ENCODE measurements at places on chromosomes 7 and 10.

DNA sequence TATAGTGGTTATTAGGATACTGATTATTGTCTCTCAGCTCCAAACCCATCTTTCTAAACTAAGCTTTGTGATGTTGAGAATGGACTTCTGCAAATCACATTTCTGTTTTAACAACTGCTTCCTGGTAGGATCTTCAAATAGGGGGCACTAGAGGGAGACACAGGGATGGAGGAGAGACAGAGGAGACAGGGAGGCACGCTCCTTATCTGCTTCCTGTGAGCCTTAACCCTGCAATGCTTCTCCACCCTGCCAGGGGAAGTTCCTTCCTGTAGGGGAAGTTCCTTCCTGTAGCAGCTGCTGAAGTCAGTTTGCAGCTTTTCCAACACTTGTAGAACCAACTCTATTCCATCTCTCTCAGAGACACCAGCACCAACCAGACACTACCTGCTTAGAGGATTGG, 847.2 kb downstream of the CCSER2 start:
- no peak for DNase-seq

GRCh38 chr7:91291902-91292301, 27.7 kb downstream of the FZD1 start:
- DNase-seq = no peak

DNA sequence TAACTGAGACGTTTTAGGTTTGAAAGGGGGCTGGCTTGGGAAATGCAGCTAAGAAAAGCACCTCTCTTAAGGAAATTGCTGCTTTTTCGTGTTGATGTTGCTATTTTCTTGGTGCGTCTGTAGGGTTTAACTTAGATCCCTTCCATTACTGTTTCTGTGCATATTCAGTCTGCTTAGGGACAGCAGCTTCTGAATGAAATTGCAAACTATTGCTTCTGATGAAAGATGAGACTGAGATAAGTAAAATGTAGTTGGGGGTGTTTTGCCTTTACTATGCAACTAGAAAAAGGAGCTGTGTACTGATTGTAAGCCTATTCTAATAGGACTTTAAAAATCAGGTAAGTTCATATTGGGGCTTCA, 772 bp downstream of the HDAC9 start:
- DNase-seq = no peak

- DNase-seq = no peak
Observed at GRCh38 chr10:14408139-14408538, 77.4 kb upstream of the FRMD4A start.

GRCh38 chr7:116322541-116322940, 112.2 kb downstream of the TES start:
- DNase-seq = no peak

DNA sequence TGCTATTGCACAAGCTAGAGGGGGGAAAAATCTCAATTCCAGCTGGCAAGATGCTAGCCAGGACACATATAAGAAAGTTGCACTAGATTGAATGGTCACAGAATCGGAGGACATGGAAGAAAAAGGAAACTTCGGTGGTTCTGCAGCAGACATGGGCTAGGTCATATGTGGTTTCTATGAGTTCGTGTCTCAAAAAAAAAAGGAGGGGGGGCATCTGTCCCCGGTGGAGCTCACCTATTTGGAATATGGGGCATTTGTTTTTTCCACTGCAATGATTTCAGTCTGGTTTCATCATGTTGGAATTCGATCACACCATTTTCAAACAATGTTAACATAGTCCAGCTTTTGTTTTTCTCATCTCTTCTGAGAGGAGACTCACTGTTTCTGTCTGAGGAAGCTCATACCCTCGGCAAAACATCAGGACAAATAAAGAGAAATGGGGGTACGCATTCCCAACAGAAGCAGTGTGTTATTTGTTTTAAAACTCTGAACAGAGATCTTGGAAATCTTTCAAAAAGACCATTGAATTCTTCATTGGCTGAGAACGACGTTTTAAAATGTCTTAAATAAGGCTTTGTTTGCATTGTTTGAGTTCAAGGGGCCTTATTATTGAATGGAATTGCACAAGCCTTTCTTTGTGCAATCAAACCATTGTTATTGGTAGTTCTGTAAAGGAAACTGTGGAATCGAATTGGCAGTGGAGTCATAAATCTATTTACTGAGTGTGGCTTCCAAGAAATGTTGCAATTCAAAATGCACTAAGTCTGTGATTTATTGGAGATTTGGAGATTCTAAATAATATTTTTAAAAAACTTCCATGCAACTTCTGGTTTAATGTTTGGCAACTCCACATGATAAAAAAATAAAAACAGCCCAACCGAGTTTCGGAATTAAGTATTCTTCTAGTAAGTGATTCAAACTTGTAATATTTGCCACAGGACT, 173.2 kb downstream of the RTKN2 start:
- no peak for DNase-seq

- DNase-seq = no peak
Observed at GRCh38 chr7:135253851-135254771, 20.5 kb downstream of the STRA8 start.

- no peak for DNase-seq
Observed at GRCh38 chr10:79401015-79401921, 44.2 kb downstream of the ZCCHC24 start.

DNA sequence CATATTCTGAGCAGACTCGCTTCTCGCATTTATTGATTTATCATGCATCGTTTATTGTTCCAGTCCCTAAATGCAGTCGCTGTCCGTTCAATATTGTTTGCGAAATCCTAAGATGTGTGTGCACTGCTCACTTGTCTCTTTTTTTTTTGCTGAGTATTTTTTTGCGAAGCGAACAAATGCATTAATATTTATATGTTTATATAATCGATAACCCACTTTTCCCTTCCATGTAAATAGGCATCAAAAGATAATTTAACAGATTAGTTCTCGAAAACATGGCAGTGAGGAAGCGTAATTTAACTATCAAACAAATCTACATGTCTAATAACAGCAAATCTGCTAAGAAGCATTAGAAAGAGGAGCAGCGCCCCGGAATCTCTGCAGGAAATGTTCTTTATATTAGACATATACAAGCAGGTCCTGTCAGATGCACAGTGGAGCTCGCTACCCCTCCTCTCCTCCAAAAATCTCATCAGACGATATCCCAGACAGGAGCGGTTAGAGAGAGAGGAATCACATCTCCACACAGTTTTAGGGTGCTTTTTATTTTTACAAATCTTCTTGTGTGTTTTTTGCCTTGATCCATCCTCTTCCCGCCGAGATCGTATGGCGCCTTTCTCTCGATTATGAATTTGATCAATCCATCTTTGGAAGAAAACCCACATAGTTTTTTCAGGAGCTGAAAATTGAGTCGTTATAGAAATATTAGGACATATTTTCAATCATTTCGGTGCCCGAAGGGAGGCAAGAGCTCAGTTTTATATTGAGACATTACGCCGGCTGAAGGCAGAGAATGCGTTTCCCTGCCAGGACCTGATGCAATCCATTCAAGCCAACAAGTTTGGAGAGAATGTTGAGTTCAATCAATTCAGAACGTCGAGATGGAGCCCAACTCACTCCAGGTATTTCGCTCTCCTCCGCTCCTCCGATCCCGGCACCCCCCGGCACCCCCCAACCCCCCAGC, at the start of gene ARID5B:
ARID5B (plus strand) TSS at position 871 of the 964 bp plus-strand sequence; CDS start at position 882, 11 bp downstream.
- peak; percentile 57 for DNase-seq

GRCh38 chr7:36810489-36810888, 86.2 kb upstream of the AOAH start:
- no peak for DNase-seq

Measured in activated naive CD4-positive, alpha-beta T cell treated with Interleukin-2 at 50 U/mL for 16 hours (primary cell).